ENCODE measurements at places on chromosomes 16 and 17.

- DNase-seq: no peak
Observed at GRCh38 chr17:35088356-35088880, 24.9 kb upstream of the RFFL start.

DNA sequence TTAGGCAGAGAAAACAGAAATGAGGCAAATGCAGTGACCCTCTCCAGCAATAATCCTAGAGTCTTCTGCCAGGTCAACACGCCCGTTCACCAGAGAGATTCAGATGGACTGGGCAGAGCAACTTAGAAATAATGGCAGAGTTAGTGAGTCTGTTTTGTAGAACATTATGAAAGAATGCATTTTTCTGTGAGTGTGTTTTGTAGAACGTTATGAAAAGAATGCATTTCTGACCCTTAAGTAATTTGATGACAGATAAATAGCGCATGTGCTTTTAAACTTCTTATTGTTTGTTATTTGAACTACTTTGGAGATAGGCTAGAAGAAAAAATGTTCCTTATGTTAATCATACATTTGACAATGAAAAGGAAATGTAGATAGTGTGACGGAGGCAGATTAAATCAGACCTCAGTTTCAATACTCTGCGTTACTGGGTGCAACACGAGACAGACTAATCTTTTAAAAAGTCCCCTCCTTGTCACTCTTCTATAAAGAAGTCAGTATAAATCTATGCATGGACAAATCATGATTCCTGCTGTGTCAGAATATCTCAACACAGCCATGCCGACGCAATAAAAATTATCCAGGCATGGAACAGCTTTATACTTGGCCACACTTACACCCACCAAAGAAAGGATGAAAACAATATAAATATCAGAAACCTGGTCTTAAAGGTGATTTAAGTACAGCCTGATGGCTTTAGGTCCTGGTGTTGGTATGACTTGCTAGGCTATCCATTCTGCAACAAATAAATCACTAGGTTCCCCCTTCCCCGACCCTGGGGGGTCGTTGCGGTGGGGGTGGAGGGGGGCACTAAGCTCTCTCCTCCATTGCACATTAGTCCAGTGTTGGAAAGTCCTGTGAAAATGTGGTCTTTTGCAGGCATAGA, 47.8 kb downstream of the MARCHF10 start:
- no peak for DNase-seq

DNA sequence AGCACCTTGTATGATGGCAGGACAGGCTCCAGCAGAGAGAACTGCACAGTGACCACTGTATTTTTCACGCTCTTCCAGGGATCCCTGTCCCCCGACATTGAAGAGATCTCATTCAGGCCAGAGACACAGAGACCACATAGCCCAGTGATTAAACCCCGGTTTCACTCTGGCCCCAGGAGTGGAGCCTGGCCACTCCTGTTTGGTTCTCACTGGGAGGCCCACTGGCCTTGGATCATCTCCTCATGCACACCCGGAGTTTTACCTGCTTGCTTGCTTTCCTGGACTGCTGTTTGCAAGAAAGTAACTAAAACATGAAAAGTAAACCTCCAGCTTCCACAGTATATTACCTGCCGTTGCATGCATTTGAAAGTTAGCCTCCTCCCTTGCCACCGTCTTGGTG, 13.2 kb upstream of the CLEC18C start:
- no peak for DNase-seq

GRCh38 chr17:28879886-28880571, 17.5 kb downstream of the FLOT2 start:
- DNase-seq: no peak

GRCh38 chr16:58417600-58417999, 25.3 kb downstream of the GINS3 start:
- DNase-seq: no peak

- DNase-seq: no peak
Observed at GRCh38 chr16:1012722-1013592, 31.4 kb downstream of the SOX8 start.

- no peak for DNase-seq
Observed at GRCh38 chr16:88130681-88131080, 179.4 kb downstream of the BANP start.

- DNase-seq: no peak
Observed at GRCh38 chr16:69302301-69302700, 8.8 kb upstream of the VPS4A start.

DNA sequence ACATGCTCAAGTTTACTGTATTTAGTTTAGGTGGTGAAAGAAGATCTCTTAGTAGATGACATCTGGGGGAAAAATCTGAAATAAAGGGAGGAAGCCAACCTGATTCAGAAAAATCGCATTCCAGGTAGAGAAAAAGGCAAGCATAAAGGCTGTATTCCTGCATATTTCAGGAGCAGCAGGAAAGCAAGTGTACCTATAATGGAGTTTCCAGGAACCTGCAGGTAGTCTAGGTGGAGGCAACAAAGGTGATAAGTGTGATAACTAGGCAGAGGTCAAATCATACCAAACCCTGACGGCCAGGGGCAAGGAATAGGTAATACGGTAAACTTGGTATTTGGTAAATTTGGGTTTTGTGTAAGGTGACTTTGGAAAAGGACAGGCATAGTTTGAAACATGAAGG, 132.8 kb upstream of the GOT2 start:
- DNase-seq: no peak

- no peak for DNase-seq
Observed at GRCh38 chr17:66564992-66565465, 262.6 kb downstream of the PRKCA start.

GRCh38 chr16:64269756-64270155, 852.1 kb downstream of the CDH11 start:
- DNase-seq: no peak

- no peak for DNase-seq
Observed at GRCh38 chr17:42819939-42820535, 4.0 kb downstream of the BECN1 start.

- no peak for DNase-seq
Observed at GRCh38 chr17:69796078-69796477, 278.9 kb upstream of the KCNJ16 start.

DNA sequence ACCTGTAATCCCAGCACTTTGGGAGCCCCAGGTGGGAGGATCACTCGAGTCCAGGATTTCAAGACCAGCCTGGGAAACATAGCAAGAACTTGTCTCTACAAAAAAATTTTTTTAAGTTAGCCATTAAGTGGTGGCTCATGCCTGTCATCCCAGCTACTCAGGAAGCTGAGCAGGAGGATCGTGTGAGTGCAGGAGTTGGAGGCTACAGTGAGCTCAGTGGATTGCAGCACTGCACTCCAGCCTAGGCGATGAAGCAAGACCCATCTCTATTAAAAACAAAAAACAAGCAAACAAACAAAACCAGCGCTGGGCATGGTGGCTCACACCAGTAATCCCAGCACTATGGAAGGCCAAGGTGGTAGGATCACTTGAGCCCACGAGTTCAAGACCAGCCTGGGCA, 38.0 kb downstream of the HEATR3 start:
- DNase-seq: no peak

DNA sequence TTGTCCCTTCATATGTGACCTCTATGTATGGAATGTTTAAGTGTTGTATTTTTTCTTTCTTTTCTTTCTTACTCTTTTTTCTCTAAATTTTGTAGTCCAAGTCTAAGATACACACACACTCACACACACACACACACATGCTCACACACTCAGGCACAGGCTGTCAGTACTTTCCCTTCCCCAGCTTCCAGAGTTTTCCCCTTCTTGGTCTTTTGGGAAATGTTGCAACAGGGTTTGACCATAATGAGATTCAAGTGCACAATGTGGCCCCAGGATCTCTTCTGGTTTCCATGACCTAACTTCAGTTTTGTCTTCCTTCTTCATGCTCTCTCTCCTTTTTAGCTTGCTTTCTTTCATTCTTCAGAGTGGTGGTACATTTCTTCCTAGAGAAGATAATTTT, 289.8 kb upstream of the FOXF1 start:
- no peak for DNase-seq

DNA sequence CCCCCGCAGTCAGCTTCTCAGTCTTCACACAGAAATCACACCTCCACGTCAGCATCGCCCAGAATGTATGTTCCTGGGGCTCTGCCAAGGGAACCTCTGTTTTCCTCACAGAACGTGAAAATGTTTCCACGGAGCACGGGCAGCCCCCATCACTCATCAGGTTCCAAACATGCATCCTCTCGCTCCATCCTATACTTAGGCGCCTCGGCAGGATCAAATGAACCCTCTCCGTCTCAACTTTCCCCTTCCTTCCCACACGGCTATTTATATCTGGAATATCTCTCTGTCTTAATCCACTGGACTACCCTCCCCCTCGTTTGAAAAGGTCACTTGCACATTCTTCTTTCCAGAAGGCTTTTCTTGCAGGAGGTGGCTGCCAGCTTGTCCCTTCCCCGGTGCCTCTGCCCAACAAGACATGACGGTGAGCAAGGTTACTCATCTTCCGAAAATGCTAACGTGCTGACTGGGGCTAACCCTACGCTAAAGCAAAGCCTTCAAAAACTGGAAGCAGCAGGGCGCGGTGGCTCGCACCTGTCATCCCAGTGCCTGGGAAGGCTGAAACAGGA, 21.6 kb downstream of the NXN start:
- no peak for DNase-seq

- DNase-seq: no peak
Observed at GRCh38 chr17:77516902-77517301, 376.1 kb downstream of the SEC14L1 start.

DNA sequence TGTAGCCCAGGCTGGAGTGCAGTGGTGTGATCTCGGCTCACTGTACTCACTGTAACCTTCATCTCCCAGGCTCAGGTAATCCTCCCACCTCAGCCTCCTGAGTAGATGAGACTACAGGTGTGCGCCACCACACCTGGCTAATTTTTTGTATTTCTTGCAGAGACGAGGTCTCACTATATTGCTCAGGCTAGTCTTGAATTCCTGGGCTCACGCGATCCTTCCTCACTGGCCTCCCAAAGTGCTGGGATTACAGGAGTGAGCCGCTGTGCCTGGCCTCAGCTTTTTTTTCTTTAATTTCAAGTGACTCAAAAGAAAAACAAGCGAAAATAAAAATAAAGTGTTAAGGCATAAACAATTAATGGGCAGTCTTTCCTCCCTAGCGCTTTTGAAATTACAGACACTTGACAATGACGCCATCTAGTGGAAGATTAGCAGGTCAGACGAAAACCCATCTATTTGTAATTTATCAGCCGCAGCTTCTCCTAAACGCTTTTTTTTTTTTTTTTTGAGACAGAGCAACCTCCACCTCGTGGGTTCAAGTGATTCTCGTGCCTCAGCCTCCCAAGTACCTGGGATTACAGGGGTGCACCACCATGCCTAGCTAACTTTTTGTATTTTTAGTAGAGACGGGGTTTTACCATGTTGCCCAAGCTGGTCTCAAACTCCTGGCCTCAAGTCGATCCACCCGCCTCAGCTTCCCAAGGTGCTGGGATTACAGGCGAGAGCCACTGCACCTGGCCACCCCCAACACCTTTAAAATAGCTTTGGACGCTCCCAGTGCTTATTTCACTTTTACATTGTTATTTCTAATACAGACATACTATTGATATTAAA, 28.1 kb upstream of the PECAM1 start:
- peak; percentile 61 for DNase-seq

DNA sequence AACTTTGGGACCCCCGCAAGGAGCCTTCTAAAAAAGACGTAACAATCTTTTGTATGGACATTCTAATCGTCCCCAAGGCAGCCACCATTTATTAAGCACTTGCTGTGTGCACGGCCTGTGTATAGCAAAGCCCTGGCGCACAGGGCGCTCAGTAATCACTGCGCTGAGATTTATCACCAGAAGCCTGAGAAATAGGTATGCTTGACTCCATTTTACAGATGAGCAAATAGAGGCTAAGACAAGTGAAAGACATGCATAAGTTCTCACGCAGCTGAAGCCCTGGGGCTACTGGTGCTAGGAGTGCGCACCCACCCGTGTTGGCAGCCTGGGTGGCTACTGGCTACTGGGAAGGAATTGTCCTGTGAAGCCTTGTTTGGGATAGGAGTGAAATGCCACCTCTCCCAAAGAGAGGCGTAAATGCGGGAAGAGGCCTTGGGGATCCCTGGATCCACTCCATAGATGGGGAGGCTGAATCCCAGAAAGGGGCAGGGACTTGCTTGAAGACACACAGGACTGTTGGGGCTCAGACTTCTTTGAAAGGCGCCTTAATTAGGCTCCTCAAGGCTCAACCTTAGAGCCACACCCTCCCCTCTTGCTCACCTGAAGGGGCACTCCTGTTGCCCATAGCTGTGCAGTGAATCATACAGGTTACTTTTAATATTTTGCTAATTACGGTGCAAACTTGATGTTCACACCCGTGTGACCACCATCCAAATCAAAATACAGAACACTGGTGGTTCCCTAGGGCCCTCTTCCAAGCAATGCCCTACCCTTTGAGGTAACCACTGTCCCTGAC, 634 bp upstream of the NATD1 start:
- DNase-seq: no peak

DNA sequence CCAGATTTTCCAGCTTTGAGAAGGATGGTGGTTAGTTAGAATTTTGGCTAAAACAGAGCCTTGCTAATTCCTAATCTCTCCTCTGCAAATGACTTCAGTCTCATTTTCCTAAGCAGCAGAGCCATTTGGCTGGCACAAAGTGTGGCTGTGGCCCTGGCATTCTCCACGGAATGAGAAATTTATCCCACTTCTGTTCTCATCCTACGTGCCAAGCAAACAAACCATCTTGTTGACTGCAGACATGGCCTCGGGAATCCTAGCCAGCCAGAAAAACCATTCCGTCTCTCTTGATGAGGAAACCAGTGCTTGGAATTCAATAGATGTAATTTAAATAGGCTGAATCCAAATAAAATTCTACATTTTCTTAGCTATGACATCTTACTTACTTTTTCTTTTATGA, 34.1 kb upstream of the ELAC2 start:
- DNase-seq: no peak

GRCh38 chr16:26665166-26665939, 401.4 kb upstream of the C16orf82 start:
- no peak for DNase-seq

- DNase-seq: no peak
Observed at GRCh38 chr17:15952916-15953790, 8.2 kb downstream of the ADORA2B start.

DNA sequence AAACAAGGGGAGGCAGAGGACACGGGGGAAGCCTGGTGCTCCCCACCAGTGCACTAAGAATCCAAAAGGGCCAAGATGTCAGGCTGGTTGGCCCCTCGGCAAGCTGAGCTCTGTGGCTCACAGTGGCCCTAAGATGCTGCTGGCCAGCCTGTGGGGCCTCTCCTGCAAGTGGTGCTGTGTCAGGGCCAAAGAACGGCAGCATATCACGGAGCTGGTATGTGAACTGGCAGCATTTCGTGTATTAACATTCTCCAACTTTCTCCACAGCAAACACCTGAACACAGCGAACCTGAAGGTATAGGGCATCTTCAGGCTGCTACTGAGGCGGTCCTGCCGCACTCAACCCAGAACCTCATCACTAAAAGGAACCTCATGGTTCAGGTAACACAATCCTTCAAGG, 34.8 kb downstream of the VAC14 start:
- no peak for DNase-seq

GRCh38 chr16:24975428-24975889, 39.7 kb downstream of the ARHGAP17 start:
- DNase-seq: peak; percentile 11

DNA sequence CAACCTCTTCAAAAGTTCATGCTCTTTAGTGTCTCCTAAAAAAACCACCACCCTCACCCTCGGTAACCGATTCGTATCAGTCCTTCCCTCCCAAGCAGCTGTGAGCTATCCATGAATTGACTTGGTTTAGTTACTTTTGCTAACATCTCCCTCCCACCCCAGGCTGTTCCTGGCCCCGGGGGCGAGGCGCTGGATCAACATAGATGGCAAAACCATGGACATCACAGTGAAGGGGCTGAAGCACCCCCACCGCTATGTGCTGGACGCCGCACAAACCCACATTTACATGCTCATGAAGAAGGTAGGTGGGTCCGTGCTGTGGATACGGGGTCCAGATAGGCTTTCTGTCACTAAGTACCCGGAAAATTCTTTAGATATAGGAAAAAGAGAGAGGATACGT, 66.8 kb downstream of the RGS9 start:
- DNase-seq: no peak
